ENCODE measurements at places on chromosomes 3 and 15.
A peak's percentile ranks its signal among the peaks of the same experiment; 100 is the strongest.

GRCh38 chr3:13013994-13014754 lies 59.1 kb downstream of the IQSEC1 start:
- DNase-seq: peak; percentile 58

- DNase-seq: no peak
Measured at GRCh38 chr3:94234177-94234788, 171.4 kb downstream of the NSUN3 start.

GRCh38 chr3:57544181-57545125 lies at the start of gene DNAH12:
Gene DNAH12, minus strand, starts transcription at chr3:57544344. Its CDS starts 1,474 bp downstream, at chr3:57542870.
- DNase-seq: no peak

- DNase-seq: peak; percentile 34
Measured at GRCh38 chr15:31200735-31201151, 99.2 kb upstream of the TRPM1 start.

Measured in stimulated activated CD4-positive, alpha-beta T cell treated with anti-CD3 and anti-CD28 coated beads, Interleukin-12 subunit alpha, Interleukin-12 subunit beta, amount 100 ng/mL, for 48 hours (primary cell).